ELF-1 (cell line): ENCODE measurements at places on chromosomes 7 and 10.

DNA sequence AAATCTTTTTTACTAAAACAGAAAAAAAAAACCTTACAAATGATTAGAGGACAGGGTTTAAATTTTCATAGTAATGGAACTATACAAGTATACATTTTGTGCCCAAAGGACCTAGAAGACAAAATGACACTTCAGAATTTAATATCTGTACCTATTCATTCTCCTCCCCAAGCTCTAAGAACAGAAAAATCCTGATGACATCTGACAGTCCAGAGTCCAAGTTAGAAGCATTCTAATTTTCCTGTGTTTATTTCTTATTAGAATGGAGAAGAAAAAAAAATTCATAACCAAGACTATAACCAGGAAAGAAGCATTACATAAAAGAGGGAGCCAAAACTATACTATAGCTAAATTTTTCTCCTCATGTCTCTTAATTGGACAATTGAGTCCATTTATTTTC lies 138.9 kb upstream of the SLC13A1 start:
- DNase-seq: no peak

DNA sequence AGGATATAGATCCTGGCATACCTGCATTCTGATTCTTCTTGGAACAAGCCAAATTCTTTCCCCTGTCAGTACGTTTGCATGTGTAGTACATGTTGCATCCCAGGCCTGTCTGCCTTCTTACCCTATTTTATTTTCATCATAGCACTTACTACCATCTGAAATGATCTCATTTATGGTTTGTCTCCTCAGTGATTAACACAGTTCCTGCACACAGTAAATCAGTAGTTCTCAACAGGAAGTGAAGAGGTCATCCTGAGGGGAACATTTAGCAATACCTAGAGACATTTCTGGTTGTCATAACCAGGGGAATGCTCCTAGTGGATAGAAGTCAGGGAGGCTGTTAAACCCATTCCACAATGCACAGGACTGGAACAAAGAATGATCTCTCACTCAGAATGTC lies 38.2 kb upstream of the SLC26A4 start:
- DNase-seq: no peak

DNA sequence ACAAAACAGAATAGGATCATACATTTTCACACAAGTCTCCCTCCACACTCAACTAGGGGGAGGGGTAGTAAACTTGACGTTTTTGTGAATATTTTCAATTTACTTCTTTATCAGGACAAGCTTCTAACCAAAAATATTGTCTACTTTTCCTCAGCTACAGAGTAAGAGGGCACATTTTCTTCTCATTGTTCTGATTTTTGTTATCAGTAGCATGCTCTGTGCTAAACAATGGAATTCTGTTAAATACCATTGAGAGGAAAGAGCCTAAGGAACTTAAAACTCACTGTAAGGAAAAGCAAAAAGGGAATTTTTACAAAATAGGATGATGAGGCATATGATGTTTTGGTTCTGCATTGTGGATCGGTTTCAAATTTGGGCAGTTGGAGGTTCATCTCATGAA lies 41.2 kb downstream of the ANLN start:
- DNase-seq: no peak

GRCh38 chr10:71214641-71215559 lies 2.5 kb downstream of the UNC5B start:
- no peak for DNase-seq

- DNase-seq: no peak
Observed at GRCh38 chr10:132805599-132805998, 19.7 kb upstream of the NKX6-2 start.

- DNase-seq: no peak
Observed at GRCh38 chr7:99109108-99110051, 34.5 kb downstream of the SMURF1 start.

- DNase-seq: no peak
Observed at GRCh38 chr7:120404042-120404441, 131.1 kb downstream of the KCND2 start.

DNA sequence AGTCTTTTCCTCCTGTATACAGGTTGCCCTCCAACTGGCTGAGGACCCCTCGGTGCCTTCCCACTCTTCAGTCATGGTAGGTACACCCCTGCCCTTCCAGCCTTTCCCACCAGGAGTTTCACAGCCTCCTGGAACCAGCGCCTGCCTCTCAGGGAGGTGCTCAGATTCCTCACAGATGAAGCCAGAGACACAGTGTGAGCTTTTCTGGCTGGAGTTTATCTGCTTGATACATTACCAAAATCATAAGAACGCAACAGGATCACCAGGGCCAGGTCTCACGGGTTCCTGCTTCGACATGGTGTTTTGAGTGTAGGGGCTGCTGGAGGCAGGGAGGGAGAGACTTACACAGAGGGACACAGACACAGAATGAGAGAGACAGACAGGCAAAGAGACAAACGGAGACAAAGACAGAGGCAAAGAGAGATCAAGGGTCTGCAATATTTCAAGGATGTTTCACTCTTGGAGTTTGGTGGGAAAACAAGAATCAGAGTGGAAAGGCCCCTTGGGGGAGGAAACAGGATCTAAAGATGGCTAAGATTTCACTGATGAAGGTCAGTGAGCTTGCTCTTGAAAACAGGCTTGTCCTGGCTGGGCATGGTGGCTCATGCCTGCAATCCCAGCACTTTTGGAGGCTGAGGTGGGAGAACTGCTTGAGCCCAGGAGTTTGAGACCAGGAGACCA lies 6.5 kb upstream of the INMT start:
- no peak for DNase-seq

DNA sequence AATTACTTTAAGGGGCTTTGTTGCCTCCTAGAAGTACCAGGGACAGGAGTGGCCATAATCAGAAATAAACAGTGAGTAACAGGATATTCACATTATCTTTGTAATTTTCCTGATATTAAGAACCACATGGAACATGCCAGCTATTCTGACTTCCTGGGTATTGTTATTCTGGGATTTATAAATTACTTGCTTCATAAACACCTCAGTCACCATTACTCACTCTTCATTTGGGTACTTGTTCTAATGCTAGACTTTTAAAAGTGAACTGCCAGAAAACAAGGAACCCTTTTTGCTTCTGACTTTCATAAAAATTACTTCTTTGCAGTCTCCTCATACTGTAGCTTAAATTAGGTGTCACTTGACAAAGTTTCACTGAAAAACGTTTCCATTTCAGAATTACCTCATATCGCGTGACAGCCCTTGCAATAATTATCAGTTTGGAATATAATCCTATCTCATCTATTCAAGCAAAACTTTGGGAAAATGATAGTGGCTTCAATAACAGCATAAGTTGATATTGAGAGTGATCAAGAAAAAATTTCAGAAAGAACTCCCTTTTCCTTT lies 29.8 kb downstream of the CABCOCO1 start:
- no peak for DNase-seq

GRCh38 chr10:101067356-101068083 lies 5.7 kb downstream of the KAZALD1 start:
- peak; percentile 87 for DNase-seq

DNA sequence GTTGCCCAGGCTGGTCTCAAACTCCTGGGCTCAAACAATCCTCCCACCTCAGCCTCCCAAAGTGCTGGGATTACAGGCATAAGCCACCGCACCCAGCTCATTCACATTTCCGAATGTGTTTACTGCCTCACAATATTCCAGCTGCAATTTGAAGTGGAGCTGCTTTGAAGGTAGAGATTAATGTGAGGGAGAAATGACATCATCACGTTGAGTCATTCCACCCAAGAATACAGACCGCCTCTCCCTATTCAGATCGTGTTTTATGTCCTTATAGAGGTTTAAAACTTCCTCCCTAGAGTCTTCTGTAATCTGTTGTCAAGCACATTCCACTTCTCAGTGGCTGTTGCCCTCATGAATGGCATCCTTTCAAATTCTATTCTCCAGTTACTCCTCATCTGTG lies 100.4 kb upstream of the PDGFA start:
- no peak for DNase-seq

DNA sequence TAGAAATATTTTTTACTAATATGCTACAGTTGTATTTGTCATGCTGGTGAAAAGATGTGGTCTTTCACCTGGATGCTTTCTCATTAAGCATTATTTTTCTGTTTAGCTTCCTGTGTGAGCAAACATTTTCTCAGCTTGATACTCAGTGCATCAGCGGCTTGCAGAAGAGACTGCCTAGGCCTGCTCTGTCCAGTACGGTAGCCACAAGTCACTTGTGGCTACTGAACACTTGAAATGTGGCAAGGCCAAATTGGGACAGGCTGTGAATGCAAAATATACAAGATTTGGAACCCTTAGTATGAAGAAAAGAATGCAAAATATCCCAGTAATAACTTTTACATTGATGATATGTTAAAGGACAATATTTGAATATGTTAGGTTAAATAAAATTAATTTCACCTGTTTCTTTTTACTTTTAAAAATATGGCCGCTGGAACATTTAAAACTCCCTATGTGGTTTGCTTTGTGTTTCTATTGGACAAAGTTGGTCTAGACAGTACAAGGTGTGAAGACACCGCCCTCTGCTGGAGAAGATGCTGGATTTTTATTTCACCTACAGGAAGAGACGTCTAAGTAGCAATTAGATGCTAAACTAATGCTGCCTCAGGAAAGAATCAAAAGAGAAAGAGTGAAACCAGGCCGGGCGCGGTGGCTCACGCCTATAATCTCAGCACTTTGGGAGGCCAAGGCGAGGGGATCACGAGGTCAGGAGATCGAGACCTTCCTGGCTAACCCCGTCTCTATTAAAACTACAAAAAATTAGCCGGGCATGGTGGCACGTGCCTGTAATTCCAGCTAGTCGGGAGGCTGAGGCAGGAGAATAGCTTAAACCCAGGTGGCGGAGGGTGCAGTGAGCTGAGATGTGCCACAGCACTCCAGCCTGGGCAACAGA lies 5.3 kb downstream of the SRGN start:
- DNase-seq: peak; percentile 85

DNA sequence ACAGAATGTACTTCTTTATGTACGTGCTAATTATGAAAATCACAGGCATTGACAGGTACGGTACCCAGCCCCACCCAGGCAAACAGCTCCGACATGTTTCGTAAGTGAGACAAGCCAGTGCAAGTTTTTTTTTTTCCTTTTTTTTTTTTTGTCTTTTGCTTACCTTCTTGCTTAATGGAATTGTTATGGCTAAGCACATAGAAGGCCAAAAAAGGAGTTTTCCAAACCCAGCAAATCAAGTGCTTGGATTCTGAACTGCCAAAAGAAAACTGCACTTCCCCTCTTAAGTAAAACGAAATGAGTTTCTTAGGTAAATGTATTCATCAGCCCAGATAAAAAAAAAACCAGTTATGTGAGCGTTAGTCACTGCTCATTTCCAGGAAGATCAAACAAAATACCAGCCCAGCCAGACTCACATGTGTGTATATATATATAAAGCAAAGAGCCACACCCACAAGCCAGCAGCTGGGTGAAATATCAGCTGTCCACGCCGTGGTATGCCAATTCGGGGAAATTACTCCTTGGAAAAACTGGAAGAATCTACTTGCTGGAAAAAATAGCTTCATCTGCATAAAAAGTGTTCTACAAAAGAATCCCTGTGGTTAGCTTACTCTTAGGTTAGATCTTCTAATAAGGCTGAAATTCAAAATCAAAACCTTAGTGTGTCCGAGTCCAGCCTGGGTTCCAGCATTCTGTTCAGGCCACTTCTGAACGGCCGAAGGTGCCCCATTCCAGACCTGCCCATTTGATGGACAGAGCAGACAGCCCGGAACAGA lies 8.0 kb downstream of the KLF6 start:
- DNase-seq: peak; percentile 40

DNA sequence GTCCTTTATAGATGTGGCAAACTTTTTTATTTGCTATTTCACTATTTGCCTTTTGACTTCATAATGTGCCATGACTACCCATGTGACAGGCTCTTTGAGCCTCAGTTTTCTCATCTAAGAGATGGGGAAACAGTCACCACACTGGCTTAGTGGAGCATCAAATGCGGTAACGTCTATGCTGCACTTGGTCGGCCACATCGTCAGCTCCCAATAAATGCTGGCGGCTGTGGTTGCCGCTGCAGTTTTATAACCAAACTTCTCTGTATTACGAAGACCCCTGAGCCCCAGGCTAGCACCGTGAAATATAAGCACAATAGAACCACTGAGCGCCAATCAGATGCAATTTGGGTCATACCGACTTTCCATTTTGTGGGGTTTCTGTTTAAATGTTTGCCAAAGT lies 56.2 kb downstream of the PARP12 start:
- DNase-seq: no peak

DNA sequence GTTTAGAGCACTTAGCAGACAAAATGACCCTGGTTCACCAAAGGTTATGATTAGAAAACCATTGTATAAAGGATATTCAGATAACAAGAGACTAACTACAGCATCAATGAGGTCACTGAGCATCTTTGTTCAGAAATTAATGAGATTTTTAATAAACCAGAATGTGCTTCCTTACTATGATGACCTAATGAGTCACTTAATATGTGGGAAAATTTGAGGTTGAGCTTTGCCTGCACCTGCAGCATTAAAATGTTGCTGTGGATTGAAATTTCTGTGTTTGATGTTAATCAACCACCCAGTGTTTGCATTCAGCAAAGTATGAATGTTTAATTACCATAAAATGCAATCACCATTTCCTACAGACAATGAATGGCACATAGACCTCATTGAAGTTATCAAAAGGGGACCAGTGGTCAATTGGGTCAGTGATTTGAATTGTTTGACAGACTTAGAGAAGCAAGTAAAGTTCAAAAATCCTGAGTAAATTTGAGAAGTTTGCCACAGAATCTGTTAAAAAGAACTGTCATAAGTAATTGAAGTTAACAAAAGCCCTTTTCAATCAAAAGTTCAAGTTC lies 45.8 kb downstream of the EXOC6 start:
- DNase-seq: no peak

GRCh38 chr10:128050936-128051335 lies 75.3 kb downstream of the MKI67 start:
- DNase-seq: no peak

DNA sequence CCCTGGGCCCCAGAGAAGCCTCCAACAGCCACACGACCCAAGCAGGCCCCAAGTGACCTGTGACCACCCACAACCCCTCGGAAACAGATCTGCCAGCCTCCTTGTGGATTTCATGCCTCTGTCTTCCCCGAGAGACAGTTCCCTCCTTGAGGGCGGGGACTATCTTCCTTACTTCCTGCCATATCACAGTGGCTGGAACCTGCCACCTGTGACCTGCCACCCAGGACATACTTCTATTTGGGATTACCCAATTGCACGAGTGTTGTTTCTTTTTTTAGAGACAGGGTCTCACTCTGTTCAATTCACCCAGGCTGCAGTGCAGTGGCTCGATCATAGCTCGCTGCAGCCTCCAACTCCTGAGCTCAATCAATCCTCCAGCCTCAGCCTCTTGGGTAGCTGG lies 25.9 kb downstream of the TNRC18 start:
- no peak for DNase-seq
